ENCODE measurements at places on chromosomes 7 and 10.

DNA sequence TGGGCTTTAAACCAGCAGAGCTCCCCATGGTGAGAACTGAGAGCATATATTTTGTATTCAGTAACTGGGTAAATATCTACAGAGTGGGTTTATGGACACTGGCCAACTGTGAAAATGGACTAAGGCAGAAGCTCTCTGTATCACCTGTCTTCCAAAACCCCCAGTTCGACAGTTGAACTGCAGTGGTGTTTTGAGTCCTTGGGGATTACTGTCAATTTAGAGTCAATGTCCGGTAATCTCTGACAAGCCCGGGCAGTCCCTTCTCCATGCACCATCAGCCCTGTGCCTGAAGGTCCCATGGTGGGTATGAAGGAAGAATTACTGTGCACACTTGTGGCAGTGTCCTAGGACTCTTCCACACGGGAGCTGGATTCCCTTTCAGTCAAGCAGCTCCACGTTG is 235.0 kb downstream of the CCSER2 start:
- no peak for DNase-seq

DNA sequence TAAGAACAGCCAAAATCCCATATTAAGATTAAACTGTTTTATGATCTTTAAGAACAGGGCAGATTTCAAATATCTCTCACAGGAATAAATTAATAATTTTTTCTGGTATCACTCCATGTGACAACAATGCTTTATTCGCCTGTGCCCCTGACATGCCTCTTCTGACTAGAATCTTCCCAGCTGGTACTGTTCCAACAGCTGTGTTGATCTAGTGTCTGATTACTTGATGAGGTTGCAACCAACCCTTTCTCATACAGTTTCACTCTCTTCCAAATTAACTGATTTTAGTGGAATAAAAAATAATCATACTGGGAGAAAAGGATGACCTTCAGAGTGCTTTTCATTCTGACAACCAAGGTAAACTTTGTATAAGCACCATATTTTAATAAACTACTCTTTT is 151.9 kb downstream of the CHRM2 start:
- DNase-seq = no peak

GRCh38 chr10:3009341-3009740 is 58.0 kb upstream of the PFKP start:
- DNase-seq = no peak

DNA sequence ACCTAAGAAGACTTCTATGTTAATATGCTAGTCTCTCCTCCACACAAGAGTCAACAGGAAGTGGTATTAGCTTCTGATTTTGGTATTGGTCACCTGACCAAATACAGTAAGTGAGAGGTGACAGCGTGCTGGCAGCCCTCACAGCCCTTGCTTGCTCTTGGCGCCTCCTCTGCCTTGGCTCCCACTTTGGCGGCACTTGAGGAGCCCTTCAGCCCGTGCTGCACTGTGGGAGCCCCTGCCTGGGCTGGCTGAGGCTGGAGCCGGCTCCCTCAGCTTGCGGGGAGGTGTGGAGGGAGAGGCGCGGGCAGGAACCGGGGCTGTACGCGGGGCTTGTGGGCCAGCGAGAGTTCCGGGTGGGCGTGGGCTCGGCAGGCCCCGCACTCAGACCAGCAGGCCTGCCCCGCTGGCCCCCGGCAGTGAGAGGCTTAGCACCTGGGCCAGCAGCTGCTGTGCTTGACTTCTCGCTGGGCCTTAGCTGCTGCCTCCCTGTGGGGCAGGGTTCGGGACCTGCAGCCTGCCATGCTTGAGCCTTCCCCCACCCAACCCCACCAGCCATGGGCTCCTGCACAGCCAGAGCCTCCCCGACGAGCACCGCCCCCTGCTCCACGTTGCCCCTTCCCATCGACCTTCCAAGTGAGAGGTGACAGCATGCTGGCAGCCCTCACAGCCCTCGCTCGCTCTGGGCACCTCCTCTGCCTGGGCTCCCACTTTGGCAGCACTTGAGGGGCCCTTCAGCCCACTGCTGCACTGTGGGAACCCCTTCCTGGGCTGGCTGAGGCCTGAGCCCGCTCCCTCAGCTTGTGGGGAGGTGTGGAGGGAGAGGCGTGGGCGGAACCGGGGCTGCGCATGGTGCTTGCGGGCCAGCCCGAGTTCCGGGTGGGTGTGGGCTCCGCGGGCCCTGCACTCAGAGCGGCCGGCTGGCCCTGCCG is 4.2 kb upstream of the ACSL5 start:
- DNase-seq = no peak

DNA sequence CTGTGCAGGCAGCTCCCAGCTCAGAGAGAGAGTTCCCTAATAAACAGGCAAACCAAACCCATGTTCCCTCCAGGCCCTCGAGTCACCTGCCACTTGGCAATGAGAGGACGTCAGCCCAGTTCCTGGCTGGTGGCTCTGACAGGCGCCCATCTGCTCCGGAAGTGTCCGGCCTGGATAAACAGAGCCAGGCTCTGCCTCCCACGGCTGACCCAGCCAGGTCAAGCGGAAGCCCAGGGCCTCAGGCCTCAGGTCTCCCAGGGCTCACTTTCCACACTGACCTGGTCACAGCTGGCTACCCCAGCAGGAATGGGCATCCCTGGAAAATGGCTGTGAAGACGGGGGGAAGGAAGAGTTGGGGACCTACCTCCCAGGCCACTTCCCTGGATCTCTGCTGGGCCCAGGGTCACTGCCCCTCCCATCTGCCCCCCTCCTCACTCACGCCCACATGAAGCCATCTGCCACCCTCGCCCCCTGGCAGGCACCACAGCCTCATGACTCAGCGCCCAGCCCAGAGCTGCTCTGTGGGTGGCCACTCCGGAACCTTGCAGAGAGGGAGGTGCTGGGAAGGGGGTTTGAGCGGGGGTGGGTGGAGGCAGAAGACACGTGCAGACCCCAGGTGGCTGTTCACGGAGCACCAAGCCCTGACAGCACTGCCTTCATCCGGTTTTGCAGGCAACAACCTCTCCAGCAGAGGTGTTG is 37.4 kb upstream of the DUSP5 start:
- DNase-seq = no peak

GRCh38 chr10:95233377-95234034 is 39.5 kb downstream of the ACSM6 start:
- no peak for DNase-seq

DNA sequence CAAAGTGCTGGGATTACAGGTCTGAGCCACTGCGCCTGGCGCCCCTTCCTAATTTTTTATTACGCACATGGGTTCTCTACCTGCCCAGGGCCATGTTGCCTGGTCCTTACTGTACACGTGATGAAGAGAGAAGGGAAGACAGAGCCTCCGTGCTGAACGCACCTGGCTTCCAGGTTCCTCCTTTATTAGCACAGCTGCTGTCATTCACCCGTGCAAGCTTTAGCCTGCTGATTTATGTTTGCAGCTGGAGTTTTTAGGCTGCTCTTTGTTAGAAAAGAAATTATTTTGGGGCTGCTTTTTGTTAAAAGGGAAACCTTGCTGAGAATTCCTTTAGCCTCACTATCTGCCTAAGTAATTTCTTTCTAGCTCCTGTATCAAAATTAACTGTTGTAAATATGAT is 417.0 kb downstream of the CALN1 start:
- DNase-seq = no peak

DNA sequence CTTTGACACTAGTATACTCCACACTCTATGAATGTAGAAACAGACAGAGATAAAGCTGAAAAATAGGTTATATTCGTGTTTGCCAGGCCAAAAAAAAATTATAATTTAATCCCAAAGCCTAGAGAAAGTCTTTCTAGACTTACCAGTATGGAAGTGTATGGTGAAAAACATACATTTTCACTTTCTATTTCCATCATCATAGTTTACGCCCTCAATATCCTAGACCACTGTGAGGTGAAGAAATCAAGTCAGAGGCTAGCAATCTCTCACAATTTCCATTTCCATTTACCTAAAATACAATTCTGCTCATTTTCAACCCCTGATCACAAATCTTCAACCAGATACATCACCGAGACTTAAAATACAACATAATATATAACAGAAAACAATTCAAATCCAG is 16.2 kb downstream of the GPR22 start:
- DNase-seq = no peak

All from C1 segment of cervical spinal cord (tissue), 14 donors.